ENCODE measurements at places on chromosomes 2 and 18.

DNA sequence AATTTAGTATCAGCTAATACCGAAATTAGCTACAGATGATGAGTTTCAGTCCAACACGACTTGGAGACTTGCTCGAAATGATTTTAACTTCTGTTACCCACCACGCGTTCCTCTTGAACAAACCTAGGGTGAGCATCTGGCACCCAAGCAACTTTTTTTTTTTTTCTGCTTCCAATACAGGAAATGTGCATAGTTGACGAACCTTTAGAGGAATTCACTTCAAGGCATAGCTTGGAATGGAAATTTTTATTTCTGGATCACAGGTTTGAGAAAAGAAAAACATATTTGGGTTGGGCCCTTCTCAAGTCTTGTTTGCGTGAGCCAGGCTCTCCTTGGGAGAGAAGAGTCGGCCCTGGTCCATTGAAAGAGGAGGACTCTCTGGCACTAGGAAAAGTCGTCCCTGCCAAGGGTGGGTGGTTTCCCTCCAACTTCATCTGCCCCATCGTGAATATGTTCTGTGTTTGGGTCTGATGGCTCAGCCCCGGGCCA is 37.4 kb upstream of the RPL31 start:
- no peak for DNase-seq

GRCh38 chr2:216615298-216616082 is 17.7 kb upstream of the IGFBP2 start:
- DNase-seq = no peak

- DNase-seq = no peak
These were observed 271.8 kb downstream of the MBD2 start for GRCh38 chr18:53952700-53953099.

- no peak for DNase-seq
These were observed 32.0 kb downstream of the CDCA7 start for GRCh38 chr2:173386738-173387065.

- DNase-seq = no peak
These were observed 189.6 kb upstream of the RMP24 start for GRCh38 chr18:35782926-35783325.

DNA sequence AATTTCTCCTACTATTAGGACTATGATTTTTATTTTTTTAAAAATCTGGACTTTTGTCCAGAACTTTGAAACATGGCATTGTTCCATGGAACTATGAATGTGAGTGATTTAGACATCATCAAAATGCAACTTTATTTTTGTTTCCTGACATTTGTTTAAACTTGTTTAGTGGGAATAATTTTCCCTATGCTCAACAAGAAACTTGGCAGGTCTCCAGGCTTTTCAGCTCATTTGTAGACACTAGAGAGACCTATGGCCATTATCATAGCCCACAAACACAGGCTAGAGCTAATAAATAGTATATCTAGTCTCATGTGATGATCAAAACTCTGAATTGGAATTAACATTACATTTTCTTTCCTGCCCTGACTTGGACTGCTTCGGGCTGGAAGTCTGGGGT is 145.1 kb upstream of the CELF4 start:
- no peak for DNase-seq

- no peak for DNase-seq
These were observed 42.3 kb downstream of the STPG4 start for GRCh38 chr2:47112665-47113435.

DNA sequence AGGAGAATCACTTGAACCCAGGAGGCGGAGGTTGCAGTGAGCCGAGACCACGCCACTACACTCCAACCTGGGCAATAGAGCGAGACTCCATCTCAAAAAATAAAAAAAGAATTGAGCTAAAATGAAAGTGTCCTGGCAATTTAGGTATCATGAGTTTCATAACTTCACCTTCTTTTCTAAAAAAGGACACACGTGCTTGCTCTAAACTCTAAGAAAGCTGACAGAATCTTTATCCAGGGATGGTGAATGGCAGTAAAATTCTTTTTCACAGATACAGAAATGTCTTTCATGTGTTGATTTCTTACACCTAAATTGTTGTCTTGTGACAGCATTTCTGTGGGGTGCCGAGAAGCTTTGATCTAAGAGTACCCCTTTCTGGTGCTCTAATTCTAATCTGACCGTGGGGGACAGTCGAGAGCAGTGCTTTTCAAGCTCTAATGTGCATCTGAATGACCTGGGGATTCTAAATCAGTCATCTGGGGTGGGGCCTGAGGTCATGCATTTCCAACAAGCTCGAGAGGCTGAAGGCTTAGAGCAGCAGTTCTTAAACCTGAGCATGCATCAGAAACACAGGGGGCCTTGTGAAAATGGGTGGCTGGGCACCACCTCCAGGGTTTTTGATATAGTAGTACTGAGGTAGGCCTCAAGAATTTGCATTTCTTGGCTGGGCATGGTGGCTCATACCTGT is 42.1 kb upstream of the REL start:
- DNase-seq = no peak

DNA sequence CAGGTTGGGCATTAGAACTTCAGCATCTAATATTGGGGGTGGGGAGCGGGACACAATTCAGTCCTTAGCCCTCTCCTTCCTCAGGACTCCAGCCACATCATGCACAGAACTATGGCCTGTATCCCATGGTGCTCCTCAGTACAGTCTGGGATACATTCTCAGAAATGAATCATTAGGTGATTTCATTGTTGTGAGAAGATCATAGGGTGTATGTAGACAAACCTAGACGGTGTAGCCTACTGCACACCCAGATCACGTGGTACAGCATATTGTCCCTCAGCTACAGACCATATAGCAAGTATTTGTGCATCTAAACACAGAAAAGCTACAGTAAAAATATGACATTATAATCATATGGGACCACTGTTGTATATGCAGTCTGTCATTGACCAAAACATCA is 23.2 kb upstream of the IMP4 start:
- no peak for DNase-seq

GRCh38 chr2:29397039-29397438 is 281.8 kb downstream of the CLIP4 start:
- DNase-seq = no peak

DNA sequence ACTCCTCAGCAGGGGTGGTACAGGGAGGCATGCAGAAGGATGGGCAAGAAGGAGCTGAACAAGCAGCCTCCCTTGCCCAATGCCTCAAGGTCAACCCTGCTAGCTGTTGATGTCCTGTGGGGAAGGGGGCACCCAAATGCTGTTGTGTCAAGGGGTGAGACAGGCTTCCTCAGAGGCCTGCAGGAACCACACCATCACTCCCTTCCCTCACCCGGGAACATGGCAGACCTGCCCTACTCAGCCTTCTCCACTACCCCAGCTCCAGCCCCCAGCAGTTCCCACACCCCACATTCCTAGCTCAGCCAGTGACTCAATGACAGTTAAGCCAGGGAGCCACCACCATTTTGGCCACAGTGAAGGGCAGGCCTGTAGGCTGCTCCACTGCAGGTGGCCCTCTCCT is 53.9 kb upstream of the RMP24 start:
- DNase-seq = no peak

DNA sequence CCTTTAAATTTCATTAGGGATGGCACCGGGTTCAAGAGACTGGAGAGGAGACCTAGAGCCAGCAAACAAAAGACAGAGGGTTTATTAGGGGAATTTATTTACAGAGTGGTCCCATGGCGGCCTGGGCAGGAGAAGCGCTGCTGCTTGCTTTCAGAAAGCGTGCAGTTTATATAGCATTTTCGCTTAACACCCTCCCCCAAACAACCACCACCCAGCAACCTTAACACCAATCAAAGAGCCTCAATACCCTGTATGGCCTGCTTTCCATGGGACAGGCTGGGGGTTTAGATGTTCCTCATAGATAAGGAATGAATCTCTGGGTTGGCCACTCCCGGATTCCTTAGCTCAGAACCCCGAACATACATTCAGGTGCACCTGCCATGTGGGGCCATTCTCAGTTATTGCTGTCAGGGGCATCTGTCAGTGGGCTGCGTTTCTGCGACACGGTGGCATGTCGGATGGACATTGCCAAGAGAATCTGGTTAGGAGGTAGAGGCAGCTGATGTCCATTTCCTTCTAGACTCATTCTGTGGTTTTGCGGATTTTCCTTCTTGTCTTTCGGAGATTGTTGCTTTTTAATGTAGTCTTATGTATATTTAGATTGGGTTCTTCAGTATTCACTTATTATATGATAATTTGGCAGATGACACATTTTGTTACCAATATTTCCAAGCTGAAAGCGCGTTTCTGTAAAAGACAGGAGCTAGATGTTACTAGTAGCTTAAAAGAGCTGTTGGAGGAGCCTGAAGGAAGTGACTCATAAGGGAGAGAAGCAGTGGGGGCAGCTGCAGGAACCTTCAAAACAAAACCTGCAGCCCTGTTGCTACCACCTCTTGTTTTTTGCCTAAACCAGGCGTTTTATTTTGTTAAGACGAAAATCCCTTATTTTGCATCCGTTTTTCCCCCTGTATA is 7.2 kb downstream of the AGAP1 start:
- no peak for DNase-seq

DNA sequence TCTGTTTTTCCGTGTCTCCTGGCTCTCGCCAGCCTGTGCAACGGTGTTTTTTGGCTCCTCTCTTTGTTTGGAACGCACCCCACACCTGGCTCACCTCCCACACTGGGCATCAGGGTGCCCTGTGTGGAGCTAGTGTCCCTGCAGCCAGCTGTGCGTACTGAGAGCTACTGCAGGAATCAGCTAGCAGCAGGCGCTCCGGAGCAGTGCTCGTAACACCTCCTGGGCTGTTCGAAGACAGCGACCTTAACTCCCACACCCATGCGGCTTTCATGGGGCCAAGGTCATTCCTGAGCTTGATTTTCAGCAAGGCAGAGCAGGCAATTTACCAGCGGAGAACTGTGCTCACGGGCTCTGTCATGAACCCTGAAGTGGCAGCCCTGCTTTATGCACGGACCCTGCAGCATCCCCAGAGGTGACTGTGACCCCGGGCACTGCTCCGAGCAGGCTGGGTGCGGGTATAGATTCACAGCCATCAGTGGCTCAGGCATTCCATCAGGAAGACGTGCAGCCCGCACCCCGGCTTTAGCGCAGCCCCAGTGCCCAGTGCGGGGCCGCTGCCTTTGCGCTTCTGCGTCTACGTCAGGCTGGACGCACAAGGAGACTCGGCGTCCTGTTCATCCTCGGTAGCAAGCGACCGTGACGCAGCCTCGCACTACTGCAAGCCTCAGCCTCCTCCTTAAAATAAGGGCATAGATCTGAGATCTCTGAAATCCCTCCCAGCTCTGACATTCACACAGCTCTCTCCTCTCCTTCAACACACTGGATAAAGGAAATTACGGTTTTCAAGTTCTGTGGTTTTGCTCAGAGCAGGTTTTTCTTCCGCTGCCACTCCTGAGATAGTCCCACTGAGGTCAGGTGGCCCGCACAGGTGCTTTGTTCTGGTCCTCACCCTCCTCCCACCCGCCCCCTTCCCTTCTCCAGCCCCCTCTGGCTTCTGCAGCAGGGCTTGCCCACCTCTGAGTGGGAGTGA is 58.2 kb downstream of the ADI1 start:
- DNase-seq = no peak

DNA sequence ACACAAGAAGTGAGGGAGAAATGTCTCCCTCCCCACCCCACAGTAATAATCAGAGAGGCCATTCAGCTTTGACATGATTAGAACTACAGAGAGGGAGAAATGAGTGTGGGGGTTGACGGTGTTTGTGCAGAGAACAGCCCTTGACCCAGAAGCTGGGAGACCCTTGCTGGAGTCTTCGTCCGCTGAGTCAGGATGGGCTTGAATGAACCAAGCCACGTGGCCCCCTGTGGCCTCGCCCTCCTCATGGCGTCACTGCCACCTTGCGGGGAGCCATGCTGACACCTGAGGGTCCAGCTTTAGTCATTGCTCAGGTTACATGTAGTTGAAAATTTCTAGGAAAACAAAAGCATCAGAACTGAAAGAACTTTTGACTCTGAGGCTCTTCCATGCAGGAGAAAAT is 101.2 kb downstream of the DGKD start:
- peak; percentile 32 for DNase-seq

DNA sequence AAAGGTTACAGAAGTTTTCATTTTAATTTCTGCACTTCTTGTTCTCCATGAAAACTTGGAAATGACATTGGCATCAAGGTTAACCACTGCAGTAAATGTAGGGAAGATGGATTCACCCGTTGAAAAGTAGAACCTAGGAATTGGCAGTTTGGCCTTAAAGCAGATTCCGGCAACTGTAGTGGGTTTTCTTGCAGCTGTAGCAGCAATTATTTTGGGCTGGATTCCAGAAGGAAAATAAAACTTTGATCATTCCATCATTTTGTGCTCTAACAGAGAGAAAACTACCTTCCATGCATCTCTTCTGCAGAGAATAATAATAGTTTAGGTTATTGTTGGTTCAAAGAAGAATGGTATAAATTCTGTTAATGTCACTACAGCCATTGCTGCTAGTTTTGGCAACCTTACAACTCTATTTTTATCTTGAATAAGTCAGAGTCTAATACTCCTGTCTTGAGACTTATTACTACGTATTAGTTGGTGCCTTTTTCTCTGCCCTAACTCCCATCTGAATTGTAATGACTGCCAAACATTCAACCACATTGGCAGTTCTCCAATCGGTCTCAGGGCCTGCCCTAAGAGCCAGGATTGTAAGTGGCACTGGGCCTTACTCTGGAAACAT is 178.1 kb upstream of the PIEZO2 start:
- no peak for DNase-seq

DNA sequence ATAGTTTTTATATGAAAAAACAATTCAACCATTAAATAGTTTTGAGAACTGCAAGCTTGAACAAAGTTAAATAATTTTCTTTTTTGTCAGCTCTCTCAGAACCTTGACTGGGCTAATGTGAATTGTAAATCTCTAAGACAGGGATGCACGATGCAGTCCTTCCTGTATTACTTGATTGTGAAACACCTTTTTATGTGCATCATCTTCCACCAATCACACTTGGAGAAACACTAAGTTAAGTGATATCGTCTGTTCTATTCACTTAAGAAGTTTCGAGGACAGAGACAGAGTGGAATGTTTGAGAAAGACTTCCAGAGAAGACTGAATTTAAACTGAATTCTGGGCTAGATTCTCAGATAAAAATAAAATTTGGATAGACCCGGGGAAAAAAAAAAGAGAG is 238.2 kb downstream of the MREG start:
- DNase-seq = no peak

- DNase-seq = no peak
These were observed 237.4 kb downstream of the CAMKMT start for GRCh38 chr2:44599130-44599529.

Data from dorsolateral prefrontal cortex (tissue), 122 donors.